Activated CD8-positive, alpha-beta T cell treated with anti-CD3 and anti-CD28 coated beads for 36 hours (primary cell): ENCODE measurements at places on chromosomes 2 and 18. TPM values are rescaled to one million over a fixed set of nuclear protein-coding genes. Genes with fewer than 3 reads are reported as not detected.

GRCh38 chr2:8153258-8153718 lies 528.6 kb upstream of the ID2 start:
- DNase-seq: no peak

GRCh38 chr2:188340257-188340656 lies 48.6 kb downstream of the GULP1 start:
- no peak for DNase-seq

DNA sequence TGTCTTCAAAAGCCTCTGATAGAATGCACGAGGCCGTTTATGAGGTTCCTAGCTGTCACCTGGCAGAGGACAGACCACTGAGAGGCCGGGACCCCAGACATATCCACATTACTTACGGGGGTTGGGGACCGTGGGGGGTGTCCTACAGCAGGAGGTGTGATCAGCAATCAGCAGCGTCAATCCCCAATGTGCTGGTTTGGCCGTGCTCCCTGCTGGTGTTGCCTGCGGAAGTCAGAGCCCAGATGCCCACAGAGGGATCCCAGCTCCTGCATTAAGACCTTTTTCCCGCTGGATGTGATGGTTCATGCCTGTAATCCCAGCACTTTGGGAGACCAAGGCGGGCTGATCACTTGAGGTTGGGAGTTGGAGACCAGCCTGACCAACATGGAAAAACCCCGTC lies 20.8 kb upstream of the SP5 start:
- no peak for DNase-seq

- DNase-seq: no peak
Observed at GRCh38 chr2:95012881-95013550, 12.5 kb upstream of the MAL start.

- no peak for DNase-seq
Observed at GRCh38 chr2:94861308-94862152, 9.7 kb upstream of the TEKT4 start.

The KCNJ3 gene
- not detected for total RNA-seq

The METTL4 gene
- 20.5 TPM for total RNA-seq

The FECH gene
- total RNA-seq: 28.8 TPM

The GKN2 gene
- total RNA-seq: not detected

The KYNU gene
- not detected for total RNA-seq
